Glutamatergic neuron (in vitro differentiated cells): ENCODE measurements at places on chromosomes 13 and 19. TPM values are rescaled to one million over a fixed set of nuclear protein-coding genes. Genes with fewer than 3 reads are reported as not detected.

- DNase-seq = peak; percentile 66
Measured at GRCh38 chr19:42420055-42420544, 7.1 kb downstream of the LIPE start.

GRCh38 chr13:114145722-114146121 is 13.3 kb upstream of the RASA3 start:
- DNase-seq = no peak

Gene ALDH16A1
- total RNA-seq = 28.6 TPM

- DNase-seq = no peak
Measured at GRCh38 chr13:73040484-73040883, 18.3 kb upstream of the KLF5 start.

Gene MCF2L
- total RNA-seq = 83.0 TPM

DNA sequence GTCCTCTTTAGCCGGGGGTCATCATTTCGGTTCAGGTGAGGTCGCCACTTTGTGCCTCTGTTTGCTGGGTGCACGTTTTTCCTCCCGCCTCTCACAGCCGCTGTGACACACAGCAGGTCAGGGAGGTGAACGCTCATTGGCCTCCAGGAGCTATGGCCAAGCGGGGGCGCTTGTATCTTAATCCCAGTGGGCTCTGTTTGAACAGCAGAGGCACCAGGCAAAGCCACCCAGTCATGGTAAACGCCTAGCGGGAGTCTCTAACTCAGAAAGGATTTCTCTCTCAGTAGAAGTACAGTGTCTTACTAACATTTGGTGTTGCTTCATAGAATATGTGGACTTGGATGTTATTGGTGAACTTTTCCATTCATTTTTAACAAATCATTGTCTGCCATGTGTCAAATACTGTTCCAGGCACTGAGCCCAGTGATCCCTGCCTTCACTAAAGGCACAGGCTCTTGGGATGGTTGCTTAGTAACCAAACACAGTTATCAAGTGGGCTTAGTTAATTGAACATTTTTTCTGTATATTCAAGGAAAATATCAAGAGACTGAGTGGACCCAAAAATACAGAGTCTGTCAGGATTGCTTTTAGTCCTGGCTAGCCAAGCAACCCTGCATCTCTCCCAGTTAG is 186.7 kb downstream of the STK24 start:
- DNase-seq = no peak

Gene FCER2
- total RNA-seq = not detected

DNA sequence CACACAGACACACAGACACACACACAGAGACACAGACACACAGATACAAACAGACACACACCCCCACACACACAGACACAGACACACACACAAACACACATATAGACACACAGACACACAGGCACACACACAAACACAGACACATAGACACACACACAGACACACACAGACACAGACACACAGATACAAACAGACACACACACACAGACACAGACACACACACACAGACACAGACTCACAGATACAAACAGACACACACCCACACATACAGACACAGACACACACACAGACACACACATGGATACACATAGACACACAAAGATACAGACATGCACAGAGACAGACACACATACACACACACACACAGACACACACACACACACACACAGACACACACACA is 174.5 kb downstream of the URI1 start:
- DNase-seq = no peak

GRCh38 chr13:42762251-42762650 is 19.1 kb upstream of the FAM216B start:
- DNase-seq = no peak

Gene KISS1R
- not detected for total RNA-seq

DNA sequence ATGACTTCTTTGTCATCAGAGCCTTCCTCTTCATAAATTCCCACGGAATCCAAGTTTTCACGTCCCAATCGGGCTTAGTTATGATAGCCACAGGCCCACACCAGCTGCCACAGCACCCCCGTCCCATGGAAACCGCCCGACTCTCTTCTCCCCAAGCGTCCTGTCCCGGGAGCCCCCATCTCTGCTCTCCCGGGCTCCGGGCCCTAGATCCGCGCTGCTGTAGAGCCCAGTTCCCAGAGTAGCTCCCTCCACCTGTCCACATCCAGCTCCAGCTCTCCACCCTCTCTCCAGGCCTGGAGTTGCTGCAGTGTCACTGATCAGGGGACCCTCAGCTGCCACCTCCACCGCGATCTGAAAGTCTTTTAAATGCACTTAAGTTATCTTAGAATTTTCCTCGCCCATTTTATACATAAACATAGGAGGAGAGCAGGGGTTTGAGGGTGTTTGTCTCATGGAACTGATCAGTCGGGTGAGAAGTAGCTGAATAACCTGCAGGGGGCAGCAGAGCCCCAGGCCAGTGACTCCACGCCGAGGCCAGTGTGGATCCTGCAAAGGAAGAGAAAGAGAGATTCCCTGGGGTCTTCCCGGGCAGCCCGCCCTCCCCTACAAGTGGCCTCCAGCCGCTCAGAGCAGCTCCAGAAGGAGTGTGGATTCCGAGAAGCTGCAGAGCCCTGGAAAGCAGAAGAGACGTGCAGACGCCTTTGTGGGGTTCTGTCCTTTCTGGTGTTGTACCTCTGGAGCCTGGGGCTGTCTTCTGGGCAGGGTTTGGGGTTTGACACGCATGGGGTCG is 1.1 kb upstream of the ZNF763 start:
- DNase-seq = peak; percentile 92

DNA sequence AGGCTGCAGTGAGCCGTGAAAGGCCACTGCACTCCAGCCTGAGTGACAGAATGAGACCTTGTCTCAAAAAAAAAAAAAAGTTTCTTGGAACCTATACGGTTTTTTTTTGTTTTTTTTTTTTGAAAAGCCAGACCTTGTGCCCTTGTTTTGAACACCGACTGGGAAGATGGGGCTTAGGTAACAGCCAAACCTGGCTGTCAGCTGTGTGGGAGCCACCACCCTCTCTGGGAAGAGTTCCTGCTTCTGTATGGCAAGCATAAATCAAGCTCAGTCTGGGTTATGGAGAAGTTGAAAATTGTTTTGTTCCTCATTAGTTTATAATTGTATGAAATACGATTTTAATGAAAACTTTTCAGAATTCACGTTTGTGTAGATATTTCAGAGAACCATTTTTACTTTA is 39.5 kb downstream of the MPHOSPH8 start:
- DNase-seq = no peak

- no peak for DNase-seq
Measured at GRCh38 chr13:31433207-31433606, 233.4 kb downstream of the B3GLCT start.

Gene CEACAM8
- total RNA-seq = not detected

GRCh38 chr13:93476175-93476574 is 249.6 kb downstream of the GPC6 start:
- DNase-seq = no peak

Gene MADCAM1
- 1.7 TPM for total RNA-seq

GRCh38 chr19:51520728-51521127 is 10.7 kb downstream of the SIGLEC6 start:
- no peak for DNase-seq

DNA sequence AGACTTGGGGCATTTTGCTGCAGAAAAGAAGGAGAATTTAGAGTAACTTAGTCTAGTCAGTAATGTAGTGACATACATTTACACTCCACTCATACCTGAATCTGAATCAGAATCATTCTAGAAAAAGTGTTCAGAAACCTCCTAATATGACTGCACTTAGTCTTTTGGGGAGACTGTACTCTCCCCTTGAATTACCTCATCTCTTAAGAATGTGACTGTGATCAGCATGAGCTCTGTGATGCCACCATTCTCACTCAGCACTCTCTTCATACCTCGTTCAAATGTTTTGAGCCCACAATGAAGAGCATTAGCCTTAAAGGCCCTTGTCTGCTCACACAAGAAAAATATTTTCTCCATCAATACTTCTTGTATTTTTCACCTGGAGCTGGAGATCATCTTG is 229.4 kb downstream of the FGF14 start:
- DNase-seq = no peak

Gene KCNN1
- 91.1 TPM for total RNA-seq

DNA sequence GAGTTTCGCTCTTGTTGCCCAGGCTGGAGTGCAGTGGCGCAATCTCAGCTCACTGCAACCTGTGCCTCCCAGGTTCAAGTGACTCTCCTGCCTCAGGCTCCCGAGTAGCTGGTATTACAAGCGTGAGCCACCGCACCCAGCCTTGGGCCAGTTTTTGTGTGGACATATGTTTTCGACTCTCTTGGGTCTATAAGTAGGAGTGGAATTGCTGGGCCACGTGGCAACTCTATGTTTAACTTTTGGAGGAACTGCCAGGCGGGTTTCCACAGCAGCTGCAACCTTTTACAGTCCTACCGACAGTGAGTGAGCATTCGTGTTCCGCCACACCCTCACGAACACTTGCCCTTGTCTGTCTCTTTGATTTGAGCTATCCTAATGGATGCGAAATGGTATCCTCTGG is 44.9 kb downstream of the BICRA start:
- no peak for DNase-seq

DNA sequence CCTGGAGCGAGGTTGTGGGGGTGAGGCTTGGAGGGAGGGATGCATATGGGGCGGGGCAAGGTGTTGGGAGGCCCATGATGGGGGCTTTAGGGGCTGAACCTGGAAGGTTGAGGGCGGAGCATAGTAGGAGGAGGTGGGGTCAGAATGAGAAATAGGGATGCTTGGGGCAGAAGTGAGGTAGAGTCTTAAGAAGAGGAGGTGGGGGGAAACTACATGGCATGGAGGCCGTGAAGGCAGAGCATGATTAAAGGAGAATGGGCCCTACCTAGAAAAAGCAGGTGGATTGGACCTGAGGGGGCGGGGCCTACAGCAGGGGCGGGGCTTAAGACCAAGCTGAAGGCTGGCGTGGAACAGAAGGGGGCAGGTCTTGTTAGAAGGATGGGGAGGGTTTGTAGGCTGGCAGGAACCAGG is 799 bp downstream of the NR1H2 start:
- DNase-seq = no peak

- no peak for DNase-seq
Measured at GRCh38 chr13:20526664-20527063, 1.0 kb upstream of the CRYL1 start.

- no peak for DNase-seq
Measured at GRCh38 chr19:29400917-29401711, 124.7 kb upstream of the VSTM2B start.

DNA sequence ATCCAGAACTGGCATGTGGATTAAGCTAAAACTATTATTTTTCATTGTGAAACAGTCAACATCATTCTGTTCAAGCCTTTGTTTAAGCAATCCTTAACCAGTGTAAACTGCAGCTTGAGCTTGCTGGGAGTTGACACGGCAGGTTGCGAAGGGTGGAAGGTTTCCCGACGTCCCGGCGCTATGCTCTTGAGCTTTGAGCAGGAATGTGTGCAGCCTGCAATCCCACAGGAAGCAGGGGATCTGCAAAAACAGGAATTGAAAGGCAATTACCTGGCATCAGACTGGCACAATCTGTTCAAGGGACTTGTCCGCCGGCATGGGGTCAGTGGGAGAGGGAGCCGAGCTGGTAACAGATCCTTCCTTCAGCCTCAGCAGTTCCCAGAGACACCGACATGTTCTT is 586.7 kb upstream of the SGCG start:
- DNase-seq = no peak

DNA sequence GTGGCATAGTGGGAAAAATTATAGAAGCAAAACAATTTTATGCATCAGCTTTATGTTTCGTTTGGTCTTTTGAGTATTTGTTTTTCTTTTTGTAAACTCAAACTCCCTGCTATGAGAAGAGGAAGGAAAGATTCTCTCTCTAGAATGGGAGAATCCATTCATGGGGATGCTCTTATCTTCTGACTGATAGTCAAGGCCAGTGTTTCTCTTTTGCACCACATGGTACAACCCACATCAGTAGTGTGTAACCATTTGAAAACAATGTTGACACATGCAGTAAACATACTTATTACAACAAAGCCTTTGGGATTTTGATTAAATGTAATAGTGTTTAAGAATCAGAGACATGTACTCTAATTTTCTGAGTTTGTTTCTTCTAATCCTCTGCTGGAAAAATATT is 490.5 kb downstream of the MYO16 start:
- no peak for DNase-seq

DNA sequence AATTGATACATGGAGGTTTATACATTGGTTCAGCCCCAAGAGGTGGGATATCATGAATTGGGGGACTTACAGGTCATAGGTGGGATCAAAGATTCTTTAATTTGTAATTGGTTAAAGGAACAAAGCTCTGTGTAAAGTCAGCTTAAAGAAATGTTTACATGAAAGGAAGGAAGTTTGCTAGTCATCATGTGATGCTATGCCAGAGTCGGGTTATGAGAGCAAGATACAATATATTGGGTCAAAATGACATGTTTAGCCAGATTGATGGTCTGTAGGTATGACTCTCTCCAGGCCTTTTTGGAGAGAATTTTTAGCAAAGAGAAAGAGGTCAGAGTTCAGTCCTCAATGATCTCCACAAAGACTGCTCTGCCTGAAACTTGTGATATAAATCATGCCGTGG is 5.3 kb upstream of the CYSLTR2 start:
- DNase-seq = no peak

DNA sequence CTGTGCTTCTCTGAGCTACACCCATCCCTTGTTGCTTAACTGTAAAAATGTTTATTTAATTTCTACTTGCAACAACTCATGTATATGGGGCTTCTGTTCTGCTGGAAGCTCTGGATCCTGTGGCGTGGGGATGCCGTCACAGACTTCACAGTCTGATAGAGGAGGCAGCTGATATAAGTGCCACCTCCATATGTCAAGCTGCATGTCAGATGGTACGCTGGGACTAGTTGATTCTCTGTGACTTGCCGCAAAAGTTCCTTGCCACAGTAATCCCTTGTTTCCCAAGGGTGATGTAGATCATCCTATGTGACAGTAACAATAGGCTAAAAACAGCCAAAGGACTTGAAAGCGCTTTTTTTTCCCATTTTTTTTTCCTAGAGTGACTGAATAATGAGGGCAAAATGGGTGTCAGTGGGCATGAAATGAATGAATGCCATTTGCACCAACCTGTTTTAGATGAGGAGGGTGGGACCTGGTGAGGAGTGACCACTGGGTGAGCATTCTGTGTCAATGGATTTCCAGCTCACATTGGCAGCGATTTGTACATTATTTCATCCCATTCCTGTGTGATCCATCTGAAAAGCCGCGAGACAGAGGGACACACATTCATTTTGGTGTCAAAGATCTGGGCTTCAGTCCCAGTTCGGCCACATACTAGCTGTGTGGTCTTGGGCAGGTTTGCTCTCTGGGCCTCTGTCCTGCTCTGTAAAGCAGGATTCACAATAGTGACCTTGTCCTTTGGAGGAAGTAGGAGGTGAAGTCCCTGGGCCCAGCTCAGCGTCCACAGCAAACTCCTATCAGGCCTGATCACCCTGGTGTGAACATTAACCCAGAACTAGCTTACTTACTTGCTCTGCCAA is 88.9 kb upstream of the RNF113B start:
- DNase-seq = no peak

GRCh38 chr13:107088061-107088460 is 520.1 kb upstream of the ARGLU1 start:
- DNase-seq = no peak

Gene ENOX1
- 8.7 TPM for total RNA-seq

DNA sequence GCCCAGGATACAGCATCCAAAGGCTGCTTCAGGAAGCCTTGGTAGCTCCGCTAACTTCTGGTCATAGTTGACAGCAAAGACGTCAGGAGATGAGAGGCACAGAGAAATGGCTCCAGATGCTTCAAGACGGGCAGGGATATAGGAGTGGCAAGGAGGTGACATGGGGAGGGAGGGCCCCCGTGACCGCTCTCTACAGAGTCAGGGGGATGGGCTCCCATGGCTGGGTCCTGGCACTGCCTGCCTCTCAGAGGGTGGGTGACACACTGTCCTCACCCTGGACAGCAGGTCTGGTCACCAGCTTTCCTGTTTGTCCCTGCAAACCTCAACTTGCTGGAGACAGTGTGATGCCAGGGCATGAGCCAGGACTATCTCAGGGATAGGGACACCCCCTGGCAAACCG is 10.3 kb upstream of the ZNF14 start:
- no peak for DNase-seq
